ENCODE measurements at places on chromosomes 16 and 17.

DNA sequence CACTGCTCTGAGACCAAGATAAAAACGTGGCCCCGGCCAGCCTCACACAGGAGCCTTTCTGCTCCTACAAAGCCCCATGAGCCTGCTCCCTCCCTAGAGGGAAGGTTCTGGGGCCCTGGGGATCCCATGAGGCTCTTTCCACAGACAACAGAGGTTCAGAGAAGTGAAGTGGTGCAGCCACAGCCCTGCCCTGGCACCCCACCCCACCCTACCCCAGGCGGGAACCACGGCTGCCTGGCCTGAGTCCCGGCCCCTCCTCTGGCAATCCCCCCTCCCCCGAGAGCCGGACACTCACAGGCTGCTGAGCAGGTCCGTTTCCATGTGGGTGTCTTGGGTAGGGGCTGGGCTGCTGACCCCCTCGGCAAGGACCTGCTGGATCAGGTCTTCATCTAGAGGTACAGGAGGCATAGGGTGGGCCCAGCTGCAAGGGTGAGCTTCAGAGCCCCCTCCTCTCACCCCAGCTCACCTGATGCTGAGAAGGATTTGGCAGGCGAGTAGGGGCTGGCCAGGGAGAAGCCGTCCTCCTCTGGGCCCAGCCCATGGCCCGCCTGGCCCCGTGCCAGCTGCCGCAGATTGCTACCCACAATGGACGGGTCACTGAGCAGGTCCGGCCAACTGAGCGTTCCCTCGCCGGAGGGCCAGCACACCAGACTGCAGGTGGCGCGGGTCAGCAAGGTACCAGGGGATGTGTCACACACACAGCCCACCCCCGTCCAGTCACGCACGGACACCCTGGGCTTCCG lies 38.7 kb downstream of the PKD1 start:
- DNase-seq = no peak

DNA sequence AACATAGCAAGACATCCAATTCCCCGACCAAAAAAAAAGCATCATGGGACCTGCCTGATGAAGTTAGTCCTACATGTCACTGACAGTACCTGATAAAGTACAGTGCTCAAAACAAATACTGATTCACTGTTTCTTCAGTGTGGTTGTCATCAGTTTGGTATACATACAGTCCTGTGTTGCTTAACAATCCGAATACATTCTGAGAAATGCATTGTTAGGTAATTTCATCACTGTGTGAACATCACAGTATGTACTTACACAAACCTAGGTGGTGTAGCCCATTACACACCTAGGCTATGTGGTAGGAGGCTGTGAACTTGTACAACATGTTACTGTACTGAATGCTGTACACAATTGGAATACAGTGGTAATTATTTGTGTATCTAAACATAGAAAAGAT lies 19.0 kb upstream of the FA2H start:
- no peak for DNase-seq

GRCh38 chr17:69590671-69591070 lies 176.2 kb downstream of the MAP2K6 start:
- no peak for DNase-seq

DNA sequence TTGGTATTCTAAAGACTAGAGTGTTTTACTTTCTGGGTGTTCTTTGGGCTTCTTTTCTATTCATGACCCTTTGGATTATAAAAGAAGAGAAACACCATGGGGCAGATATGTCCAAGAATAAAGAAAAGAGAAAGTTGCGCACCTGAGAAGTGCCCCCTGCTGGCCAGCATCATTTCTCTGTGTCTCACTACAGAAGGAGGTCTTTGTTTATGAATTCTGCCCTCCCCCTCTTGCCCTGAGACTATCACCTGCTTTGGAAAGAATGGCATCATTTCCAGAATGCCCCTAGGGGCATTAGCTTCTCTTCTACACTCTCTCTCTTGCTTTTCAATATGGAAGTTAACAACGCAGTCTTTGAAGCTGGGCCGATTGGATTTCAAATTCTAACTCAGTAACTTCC lies 45.0 kb downstream of the CDH13 start:
- no peak for DNase-seq

DNA sequence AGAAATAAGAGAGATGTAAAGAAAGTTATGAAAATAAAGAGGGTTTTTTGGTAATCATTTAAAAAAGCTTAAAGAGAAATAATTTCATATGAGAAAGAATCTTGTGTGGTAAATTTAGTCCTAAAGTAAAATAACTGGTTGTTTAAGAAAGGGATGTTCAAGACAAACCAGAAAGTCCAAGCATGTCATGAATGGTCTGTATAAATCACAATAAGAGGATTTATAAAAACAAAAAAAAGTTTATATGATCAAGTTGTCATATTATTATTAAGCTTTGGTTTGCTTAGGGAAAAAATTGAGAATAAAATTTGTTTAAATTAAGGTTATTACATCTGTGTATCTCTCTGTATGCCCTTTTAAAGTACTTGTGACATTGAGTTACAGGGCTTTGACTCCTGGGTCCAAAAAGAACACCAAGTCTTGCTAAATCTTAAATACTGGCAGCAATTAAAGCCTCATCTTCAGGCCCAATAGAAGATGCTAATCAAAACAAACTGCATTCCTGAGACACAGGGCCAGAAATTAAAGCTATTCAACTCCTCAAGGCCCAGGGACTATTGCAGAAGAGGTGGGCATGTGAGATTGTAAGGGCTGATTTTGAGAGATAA lies 15.6 kb upstream of the TRIM25 start:
- no peak for DNase-seq

- DNase-seq = no peak
These were observed 154.0 kb downstream of the C16orf78 start for GRCh38 chr16:49527611-49528010.

GRCh38 chr17:7989781-7990655 lies 12.4 kb upstream of the GUCY2D start:
- peak; percentile 70 for DNase-seq

GRCh38 chr16:77652399-77652798 lies 69.9 kb upstream of the NUDT7 start:
- DNase-seq = no peak

All from CD14-positive monocyte (primary cell).